ENCODE measurements at places on chromosomes 11 and 22.

DNA sequence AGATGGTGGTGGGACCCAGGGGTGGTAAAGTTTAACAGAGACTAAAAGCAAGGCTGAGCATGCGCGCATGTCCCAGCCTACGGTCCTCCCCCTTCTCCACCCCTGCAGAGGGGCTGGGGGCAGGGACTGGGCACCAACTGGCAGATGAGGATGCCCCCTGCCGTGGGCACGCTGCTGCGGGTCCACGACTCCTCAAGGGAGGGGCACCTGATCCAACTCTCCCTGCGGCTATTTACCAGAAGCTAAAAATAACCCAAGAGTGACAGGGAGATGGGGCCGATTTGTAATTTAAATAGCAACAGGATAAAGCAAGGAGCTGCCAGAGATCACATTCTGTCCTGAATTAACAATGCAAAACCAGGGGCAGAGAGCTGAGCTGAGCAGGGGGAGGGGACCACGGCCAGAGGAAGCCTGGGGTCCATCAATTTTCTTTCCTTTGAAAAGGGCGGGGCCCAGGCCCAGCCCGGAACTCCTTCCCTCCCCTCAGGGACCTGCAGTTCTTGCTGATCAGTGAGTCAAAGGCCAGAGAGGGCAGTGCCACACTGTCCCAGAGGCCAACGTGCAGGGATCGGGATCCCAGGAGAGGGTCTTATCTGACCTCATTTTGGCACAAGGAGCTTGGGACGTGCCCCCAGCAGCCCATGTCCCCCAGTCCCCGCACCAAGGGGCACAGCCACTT lies 8.1 kb upstream of the DGKZ start:
- peak; percentile 42 for DNase-seq

DNA sequence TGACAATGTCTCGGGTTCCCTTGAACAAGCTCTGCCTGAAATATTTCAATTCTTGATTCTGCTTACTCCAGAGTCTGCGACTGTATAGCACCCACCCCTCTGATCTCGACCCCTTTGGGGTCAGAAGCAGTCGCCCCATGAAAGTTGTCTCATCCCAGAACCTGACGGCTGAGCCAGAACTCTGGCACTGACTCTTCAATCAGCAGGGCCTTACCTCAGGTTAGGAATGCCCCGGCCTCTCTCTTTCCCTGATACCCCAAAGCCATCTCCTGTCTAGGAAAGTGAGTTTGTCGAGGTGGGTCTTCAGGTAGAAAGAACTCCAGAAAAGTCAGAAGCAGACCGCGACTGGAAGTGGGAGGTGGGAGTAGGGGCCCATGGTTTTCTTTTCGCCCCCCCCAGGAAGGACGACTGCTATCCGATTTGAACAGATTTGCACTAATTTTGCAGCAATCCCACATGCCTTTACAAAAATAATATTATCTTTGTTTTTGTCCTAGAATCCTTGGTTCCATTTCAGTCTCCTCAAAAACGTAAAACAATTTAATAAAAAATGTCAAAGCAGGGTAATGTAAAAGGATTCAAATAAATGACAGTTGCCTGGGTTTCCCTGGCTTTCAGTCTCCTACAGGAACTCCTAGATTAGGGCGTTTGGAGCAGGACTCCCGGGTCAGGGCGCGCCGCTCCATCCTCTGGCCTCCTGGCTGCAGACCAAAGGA lies 898 bp upstream of the ROBO3 start:
- no peak for DNase-seq

DNA sequence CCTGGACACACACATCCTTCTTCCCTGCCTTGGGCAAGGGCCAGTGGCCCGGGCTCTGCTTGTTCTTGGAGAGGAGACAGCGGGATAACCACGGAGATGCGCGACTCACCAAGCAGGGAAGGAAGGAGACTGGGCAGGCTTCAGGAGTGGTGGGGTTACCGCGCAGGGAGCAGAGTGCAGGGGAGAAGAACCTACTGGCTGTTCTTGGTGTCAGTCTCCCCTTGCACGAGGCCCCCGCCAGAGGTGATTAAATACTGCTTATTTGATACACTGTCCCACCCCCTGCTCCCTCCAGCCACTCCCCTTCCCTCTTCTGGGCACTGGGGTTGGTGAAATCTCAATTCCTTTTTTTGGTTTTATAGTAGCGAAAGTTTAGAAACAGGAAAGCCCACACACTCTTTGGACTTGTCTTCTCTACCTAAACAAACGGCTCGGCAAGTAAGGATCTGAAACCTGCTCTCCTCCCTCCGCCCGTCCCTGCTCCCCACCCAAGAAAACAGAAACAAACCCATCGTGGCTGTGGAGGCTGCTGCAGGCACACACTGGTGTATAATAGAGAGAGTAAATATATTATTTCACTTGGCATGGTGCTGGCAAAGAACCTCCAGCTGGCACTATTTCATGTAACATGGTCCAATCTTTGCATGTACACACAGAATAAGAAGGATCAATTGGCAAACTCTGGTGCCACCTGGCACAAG lies 10.8 kb downstream of the LARGE2 start:
- DNase-seq, result peak; percentile 43

- DNase-seq, result no peak
Observed at GRCh38 chr22:48135592-48135991, 1373.1 kb downstream of the TBC1D22A start.

DNA sequence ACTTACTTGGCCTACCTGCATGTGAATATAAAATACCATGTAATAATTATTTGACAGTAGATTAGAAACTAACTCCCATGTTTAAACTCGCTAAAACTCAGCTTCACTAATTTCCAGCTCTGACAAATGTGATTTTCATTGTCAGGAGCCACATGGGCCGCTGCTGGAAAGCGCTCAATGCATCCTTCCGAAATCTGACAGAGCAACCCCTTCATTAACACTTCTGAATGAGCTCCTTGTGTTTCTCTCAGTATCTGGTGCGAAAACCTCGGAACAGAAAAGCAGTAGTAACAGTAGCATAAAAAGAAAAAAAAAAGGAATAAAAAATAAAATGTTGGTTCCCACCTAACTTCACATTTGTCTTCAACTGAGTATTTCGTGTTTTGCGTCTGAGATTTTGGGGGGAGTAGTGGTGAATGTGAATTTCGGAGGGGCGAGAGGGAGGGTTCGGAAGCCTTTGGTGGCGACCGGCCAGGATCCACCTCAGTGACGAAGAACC lies 710 bp downstream of the MTCH2 start:
- DNase-seq, result peak; percentile 17

DNA sequence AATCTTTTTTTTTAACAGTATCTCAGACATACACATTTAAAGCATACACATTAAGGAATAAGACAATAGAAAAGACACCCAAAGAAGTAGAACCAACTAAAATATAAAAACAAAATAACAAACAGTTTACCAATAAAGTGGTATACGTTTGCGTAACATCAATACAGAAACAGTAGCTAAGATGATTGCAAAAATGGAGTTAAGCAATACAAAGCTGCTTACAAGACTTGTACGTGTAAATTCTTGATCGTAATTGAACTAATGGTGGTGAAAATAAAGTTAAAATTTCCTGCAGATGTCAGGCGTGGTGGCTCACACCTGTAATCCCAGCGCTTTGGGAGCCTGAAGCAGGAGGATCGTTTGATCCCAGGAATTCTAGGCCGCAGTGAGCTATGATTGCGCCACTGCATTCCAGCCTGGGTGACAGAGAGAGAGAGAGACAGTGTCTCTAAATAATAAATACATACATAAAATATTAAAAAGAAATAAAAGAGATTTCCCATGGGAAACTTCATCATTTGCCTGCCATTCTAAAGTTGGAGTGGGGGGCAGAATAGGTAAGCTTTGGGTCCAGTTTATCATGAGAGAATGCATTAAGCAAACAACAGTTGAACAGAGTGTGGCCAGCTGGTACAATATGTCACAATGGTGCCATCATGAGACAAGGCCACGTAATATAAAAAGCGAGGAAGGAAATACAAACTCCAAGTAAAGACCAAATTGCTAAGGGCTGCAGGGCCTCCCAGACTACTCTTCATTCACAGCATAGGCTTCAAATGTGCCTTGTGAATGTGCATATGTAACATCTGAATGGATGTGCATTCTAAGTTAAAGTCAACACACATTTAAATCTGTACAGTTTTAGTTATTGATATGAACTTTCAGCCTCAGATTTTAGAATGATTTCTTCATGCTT lies 38.9 kb upstream of the EED start:
- no peak for DNase-seq

DNA sequence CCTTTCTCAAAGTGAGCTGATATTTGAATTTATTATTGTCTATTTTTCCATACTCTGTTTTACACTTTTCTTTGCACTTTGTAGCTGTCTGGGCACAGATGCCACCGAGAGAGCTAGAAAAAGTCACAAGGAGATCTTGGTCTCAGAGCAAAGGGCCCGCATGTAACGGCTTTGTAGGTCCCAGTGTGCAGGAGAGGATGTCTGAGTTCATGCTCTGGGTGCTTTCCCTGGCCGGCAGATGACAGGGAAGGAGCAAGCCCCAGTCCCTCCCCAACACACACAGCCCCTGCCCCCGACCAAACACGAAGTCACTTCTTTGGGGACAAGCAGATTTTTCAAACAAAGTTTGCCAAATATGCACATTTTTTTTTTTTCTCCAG lies 55.8 kb downstream of the SMIM38 start:
- DNase-seq, result no peak

DNA sequence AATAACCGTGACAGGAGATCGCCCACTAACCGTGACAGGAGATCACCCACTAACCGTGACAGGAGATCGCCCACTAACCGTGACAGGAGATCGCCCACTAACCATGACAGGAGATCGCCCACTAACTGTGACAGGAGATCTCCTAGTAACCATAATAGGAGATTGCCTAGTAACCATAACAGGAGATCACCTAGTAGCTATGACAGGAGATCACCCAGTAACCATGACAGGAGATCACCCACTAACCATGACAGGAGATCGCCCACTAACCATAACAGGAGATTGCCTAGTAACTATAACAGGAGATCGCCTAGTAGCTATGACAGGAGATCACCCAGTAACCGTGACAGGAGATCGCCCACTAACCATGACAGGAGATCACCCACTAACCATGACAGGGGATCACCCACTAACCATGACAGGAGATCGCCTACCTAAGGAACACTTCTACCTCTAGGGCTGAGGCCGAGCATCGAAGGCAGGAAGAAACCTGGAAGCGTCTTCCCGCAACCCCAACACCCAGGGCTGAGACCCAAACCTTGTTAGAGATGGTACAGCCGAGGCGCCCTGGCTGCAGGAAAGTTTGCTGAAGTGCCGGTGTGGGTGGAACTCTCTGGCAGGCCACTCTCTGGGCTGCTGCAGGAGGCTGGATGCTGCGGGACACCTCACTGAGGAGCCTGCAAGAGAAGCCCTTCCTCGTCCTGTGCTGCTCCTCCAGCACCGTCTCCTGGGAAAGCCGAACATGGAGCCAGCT lies 67.5 kb upstream of the THY1 start:
- no peak for DNase-seq

DNA sequence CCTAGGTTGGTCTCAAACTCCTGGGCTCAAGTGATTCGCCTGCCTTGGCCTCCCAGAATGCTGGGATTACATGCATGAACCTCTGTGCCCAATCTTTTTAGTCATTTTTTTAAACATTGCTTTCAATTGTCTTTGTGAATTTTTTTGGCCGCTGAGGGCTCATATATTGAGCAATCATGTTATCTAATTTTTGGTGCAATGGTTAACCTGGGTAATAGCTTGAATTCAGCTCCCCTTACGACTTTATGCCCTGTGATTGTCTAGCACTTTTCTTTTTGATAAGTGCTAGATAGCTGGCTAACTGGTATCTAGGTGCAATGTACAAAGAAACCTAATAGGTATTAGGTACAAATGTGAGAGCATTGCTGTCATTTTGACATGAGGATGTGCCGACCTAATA lies 35.3 kb upstream of the CAT start:
- no peak for DNase-seq

DNA sequence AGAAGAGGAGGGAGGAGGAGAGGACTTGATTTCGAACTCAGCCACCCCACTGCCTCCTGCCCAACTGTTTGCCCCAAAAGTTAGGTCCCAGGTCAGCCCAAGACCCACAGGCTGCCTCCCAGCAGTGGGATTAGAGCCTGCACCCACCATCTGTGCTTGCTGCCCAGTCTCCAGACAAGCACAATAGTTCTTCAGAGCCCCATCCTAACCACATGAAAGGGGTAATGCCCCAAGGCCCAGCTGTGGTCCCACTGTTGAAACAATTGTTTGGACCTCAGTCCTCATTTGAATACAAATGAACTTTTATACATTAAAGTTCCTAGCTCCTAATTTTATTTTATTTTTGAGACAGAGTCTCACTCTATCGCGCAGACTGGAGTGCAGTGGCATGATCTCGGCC lies 5.4 kb upstream of the VPS51 start:
- DNase-seq, result no peak

DNA sequence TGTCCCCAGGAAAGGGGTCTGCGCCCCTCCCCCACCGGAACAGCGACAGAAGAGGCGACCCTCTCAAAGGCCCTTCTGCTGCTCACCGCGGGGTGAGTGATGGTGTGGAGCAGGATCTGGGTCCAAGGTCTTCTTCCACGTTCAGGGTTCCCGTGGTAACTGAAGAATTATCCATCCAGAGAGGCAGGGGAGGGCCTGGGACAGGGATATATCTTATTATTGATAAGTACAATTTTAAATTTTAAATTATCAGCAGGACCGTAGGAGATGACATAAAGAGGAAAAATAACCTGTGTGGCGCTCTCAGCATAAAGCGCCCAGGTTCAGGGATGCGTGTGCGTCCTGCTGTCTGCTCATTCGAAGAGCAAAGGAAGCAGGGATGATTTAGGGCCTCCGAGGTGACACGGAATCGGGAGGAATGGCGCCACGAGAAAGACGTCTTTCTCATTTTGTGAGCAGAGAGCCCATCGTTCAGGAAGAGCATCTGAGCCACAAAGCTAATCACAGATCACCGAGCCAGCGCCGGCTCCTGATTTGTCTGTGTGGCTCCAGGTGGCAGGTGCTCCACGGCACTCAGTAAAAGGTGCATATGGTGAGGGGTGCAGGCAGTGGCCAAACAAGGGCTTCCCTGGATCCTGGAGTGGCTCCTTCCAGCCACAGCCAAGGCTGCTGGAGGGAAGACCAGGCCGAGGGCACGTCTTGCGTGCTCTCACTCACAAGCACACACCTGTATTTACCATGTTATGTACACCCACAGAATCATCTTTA lies 19.3 kb downstream of the KRTAP5-5 start:
- DNase-seq, result no peak

- DNase-seq, result peak; percentile 78
Observed at GRCh38 chr11:86798988-86799387, 1.4 kb upstream of the PRSS23 start.

DNA sequence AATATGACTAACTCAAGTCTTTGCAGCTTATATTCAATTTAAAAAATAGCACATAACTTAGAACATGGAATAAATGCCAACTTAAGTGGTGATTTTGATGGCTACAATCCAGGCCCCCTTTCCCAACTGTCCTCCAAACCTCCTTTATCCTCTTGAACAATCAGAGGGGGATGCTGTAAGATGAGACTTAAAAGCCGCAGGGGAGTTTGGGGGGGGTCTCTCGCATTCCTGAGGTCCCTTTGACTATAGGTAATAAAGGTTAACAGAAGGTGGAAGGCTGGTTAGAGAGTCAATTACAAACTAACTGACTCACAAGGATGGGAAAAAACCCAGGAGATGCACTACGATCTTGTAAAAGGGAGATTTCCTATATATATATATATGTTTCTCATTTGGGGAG lies 101.8 kb downstream of the KIRREL3 start:
- no peak for DNase-seq

All from foreskin fibroblast (primary cell).